ENCODE measurements at places on chromosomes 11 and 22.

- DNase-seq, result no peak
These were observed 3.9 kb downstream of the KLHL35 start for GRCh38 chr11:75428989-75429640.

- DNase-seq, result no peak
These were observed 65.4 kb downstream of the PKNOX2 start for GRCh38 chr11:125229916-125230315.

- no peak for DNase-seq
These were observed 1126.9 kb downstream of the BRD1 start for GRCh38 chr22:48700566-48701295.

DNA sequence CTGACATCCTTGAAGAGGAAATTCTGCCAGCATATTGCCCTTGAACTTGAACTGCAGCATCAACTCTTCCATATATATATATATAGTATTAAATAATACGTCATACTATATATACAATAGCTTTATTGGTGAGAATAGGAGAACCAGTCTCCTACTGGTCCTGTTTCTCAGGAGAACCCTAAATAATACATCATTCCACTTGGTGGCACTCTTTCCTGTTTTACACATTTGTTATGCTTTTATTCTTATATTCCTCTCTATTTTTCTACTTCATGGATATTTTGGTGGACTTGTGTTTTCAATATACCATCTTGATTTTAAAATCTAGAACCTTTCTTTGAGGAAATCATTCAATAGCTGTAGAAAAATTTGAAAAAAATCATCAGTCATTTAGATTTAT lies 193.3 kb downstream of the TRPC6 start:
- DNase-seq, result no peak

DNA sequence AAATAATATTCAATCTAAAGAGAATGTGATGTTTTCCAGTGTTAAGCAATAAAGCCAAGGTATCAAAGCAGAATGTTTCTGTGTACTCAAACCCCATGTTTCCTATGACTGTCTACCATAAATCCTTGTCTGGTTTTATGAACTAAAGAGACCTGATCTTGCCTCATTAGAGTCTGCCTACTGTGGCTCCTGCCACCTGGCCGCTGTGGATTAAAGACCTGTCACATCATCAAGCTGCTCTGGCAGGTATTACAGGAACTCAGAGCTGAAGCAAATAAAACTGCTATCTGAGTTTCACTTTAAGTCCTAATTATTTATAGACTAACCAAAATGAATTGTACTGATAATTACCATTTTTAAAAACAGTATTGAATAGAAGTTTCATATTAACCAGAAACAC lies 207.8 kb upstream of the CCDC90B start:
- no peak for DNase-seq

- no peak for DNase-seq
These were observed 87.9 kb downstream of the OSBP2 start for GRCh38 chr22:30782613-30783012.

- DNase-seq, result peak; percentile 60
These were observed 27.9 kb upstream of the OAF start for GRCh38 chr11:120182790-120183491.

GRCh38 chr11:1771700-1772099 lies 8.0 kb upstream of the CTSD start:
- DNase-seq, result peak; percentile 26
